ENCODE measurements at places on chromosomes 5 and 9.

DNA sequence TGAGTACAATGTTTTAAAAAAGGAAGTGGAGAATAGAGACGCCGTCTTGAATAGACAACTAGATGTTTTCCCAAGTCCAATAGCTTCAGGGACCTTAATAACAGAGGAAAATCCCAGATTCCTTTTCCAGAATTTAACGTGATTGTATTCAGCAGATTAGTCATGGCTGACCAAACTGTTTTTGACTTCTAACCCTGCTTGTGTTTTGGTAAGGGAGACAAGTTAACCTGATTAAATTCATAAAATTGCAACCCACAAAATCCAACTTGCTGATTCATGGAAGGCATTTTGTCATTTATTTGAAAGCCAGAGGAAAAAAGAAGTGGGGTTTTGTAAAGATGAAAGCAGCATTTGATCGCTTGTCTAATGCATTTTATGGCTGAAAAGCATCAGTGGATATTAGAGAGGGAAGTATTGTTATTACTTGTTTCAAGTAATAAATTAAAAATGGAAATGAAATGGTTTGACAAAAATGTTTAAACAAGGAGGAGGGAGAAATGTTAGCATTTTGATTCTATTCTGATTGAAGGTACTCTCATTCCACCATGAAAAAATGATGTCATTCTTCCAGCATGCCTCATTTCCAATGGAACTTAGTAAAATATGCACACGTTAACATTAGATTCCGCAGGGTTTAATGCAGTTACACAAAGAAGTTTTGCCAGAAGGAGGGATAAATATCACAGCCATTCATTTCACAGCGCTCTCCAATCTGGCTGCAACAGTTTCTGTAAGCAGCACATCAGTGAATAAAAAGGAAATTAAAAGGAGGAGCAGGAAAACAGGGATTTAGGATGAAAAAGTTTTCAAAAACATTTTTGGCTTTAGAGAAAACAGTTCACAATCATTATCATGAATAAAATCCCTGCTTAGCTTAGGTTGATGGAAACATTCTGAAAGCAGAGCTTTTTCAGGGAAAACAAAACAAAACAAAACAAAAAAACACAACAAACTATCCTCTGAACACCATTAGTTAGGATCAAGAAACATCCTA, 314.7 kb downstream of the PRR16 start:
- DNase-seq: no peak
- no peak overlapping the region for H3K27ac ChIP-seq
- H3K4me1 ChIP-seq: no peaks in the 10 kb centered on the region
- H3K27me3 ChIP-seq: no peaks in the 10 kb centered on the region

GRCh38 chr5:96093890-96094381, 132.3 kb upstream of the ELL2 start:
- H3K36me3 ChIP-seq: no peaks in the 10 kb centered on the region
- no peaks in the 10 kb centered on the region for H3K4me1 ChIP-seq
- no peak for DNase-seq
- H3K4me3 ChIP-seq: no peak overlapping the region
- H3K27ac ChIP-seq: no peak overlapping the region

- peak overlapping the region; percentile 65 for H3K4me3 ChIP-seq
- peaks cover 13% of the 10 kb centered on the region for H3K36me3 ChIP-seq
- peak overlapping the region; percentile 95 for H3K27ac ChIP-seq
- no peaks in the 10 kb centered on the region for H3K27me3 ChIP-seq
- DNase-seq: no peak
- peaks cover 42% of the 10 kb centered on the region for H3K4me1 ChIP-seq
These were observed 15.1 kb upstream of the PHF19 start for GRCh38 chr9:120891884-120892747.

DNA sequence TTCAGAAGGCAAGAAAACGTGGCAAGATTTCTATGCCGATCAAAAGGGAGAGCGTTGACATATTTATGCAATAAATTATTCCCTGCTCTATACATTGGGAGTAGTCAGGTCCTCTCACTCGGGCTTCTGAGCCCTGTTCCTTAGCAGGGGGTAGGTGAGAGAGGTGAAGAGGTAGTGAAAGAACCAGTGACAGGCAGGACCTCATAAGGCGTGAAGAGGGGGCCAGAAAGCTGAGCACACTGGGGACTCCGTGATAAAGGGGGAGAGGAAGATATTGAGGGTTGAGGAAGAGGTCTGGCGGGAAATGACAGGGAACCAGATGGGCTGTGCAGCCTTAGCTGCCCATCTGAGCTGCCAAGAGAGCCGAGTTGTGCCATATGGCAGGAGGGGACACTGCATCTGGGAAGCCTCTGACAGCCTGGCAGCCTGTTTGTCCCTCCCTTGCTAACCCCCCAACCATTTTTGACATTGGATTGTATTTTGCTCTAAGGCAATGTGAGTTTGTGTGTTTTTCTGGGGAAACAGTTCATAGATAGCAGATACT, 782 bp upstream of the CDC20B start:
- peak overlapping the region; percentile 86 for H3K4me3 ChIP-seq
- H3K27ac ChIP-seq: peak overlapping the region; percentile 85
- DNase-seq: no peak
- peaks cover 72% of the 10 kb centered on the region for H3K27me3 ChIP-seq
- peaks cover 3% of the 10 kb centered on the region for H3K36me3 ChIP-seq

DNA sequence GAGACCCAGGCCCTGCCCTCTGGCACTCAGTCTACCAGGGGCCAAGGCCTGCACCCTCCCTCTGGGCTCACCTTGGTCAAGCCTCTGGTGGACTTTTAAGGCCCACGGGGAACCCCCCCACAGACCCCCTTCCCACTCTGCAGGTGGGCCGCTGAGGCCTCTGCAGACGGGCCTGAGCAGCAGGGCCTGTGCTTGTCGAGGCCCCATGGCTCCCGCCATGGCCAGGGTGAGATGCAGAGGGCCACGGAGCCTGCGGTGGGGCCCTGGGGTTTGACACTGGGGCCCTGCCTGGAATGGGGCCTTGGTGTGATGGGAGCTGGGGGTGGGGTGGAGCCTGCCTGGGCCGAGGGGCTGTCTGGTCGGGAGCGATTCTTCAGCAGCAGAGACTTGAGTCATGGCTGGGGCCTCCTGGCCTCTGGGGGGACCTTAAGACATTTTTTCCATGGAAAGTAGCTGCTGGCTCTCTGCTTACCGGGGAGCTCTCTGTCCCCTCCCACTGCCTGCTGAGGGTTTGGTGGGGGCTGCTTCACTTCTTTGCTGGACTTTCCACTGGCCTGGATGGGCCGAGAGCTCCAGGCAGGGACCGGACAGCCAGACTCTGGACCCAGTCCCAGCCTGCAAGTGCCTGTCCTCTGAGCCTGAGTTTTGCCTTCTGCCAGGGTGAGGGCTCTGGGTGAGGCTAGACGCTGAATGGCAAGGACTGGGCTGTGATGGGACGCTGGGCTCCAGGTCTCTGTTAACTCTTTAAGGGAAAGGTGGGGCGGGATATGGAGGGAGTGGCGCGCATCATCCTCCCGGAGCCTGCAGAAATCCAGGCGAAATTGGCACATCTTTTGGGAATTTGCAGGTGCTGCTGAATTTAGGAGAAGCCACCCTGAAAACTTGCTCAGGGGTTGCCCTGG, 132.2 kb downstream of the RXRA start:
- H3K36me3 ChIP-seq: peaks cover 8% of the 10 kb centered on the region
- H3K27ac ChIP-seq: no peak overlapping the region
- DNase-seq: no peak
- H3K27me3 ChIP-seq: peaks cover 18% of the 10 kb centered on the region

- peaks cover 33% of the 10 kb centered on the region for H3K4me1 ChIP-seq
- no peak for DNase-seq
- H3K27ac ChIP-seq: no peak overlapping the region
- H3K27me3 ChIP-seq: peaks cover 65% of the 10 kb centered on the region
- H3K36me3 ChIP-seq: peaks cover 3% of the 10 kb centered on the region
- peak overlapping the region; percentile 43 for H3K4me3 ChIP-seq
These were observed 4.1 kb upstream of the CDC20B start for GRCh38 chr5:55177078-55177477.

GRCh38 chr9:70121818-70122436, 78.3 kb downstream of the MAMDC2 start:
- peaks cover 54% of the 10 kb centered on the region for H3K27me3 ChIP-seq
- no peaks in the 10 kb centered on the region for H3K4me1 ChIP-seq
- H3K36me3 ChIP-seq: no peaks in the 10 kb centered on the region
- no peak overlapping the region for H3K4me3 ChIP-seq
- DNase-seq: no peak

DNA sequence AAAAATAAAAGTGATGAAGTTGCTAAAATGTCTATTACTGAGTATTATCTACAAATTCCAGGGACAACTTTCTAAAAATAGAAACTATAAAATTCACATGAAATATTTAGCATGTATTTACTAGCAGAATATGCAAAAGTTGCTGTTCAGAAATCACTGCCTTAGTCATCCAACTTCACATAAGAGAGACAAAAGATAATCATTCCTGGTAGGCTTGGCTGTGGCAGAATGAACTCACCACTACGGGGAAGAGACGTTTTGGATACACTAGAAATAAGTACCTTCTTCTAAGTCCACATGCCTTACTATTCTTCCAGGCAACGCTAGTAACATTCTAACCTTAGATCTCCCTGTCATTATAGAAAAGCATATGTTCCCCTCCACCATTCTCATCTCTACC, 272.2 kb downstream of the BNC2 start:
- no peaks in the 10 kb centered on the region for H3K27me3 ChIP-seq
- H3K27ac ChIP-seq: no peak overlapping the region
- H3K4me1 ChIP-seq: no peaks in the 10 kb centered on the region
- no peaks in the 10 kb centered on the region for H3K36me3 ChIP-seq
- H3K4me3 ChIP-seq: no peak overlapping the region
- DNase-seq: no peak

DNA sequence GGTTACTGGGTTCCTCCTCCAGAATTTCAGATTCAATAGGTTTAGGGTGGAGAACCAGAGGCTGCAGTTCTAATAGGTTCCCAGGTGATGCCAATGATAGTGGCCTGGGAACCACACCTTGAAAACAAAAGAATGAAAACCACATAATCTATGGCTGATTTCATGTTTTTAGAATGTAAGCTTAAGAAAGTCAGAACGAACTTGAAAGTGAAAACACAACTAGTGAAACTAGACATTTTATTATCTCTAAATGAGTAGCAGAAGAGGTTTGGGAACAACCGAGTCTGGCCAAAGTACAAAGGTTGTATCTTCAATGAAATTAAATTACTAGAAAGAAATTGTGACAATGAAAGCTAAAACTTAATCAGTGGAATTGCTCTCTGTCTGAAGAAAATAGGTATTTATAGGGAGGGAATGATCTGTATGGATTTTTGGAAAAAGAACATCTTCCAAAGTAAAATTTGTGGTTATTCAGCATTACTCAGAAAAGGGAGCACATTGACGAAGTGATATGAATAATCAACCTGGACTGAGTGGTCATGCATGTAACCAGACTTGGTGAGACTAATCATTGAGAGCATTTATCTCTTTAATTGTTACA, 24.9 kb upstream of the CEP120 start:
- DNase-seq: no peak
- H3K27me3 ChIP-seq: no peaks in the 10 kb centered on the region
- no peaks in the 10 kb centered on the region for H3K36me3 ChIP-seq
- no peaks in the 10 kb centered on the region for H3K4me1 ChIP-seq

DNA sequence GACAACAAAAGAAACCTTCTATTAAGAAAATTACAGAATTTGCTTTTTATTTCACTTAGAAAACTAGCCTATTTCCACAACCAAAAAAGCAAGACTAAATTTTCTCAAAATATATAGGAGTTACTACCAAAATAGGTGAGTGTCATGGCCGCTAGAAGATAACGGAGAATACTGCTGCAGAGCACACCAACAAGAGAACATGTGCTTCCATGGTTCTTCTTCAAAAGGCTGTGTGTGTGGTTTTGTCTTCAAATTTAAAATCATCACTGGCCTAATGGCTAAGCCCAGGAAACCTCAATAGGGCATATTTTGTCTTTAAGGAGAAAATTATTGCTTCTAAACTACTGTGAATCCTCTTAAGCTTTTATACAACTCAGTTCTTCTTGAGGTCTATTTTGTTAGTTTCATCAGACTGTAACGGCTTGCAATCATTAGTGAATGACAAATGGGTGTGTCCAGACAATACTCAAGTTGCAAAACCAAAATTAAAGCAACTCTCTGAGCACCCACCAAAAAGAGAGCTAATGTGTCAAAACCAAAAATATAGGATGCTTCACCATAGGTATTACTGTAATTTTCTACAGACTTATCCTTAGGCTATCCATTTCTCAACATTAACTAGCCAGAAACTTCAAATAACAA, 3.3 kb downstream of the SETX start:
- H3K27me3 ChIP-seq: no peaks in the 10 kb centered on the region

- H3K4me3 ChIP-seq: no peak overlapping the region
- no peaks in the 10 kb centered on the region for H3K4me1 ChIP-seq
- no peaks in the 10 kb centered on the region for H3K27me3 ChIP-seq
- no peak for DNase-seq
- H3K36me3 ChIP-seq: no peaks in the 10 kb centered on the region
These were observed 310.5 kb downstream of the PLK2 start for GRCh38 chr5:58149345-58149744.

GRCh38 chr5:155562158-155562557, 548.6 kb downstream of the KIF4B start:
- H3K4me1 ChIP-seq: no peaks in the 10 kb centered on the region
- no peak for DNase-seq
- H3K4me3 ChIP-seq: no peak overlapping the region

GRCh38 chr5:1011741-1012312, 3.2 kb downstream of the NKD2 start:
- H3K4me3 ChIP-seq: no peak overlapping the region
- peaks cover 36% of the 10 kb centered on the region for H3K27me3 ChIP-seq
- peaks cover 4% of the 10 kb centered on the region for H3K36me3 ChIP-seq
- no peak for DNase-seq
- H3K4me1 ChIP-seq: peaks cover 6% of the 10 kb centered on the region

GRCh38 chr5:133814152-133814551, 154.3 kb downstream of the C5orf15 start:
- no peak overlapping the region for H3K4me3 ChIP-seq
- H3K36me3 ChIP-seq: no peaks in the 10 kb centered on the region
- DNase-seq: no peak
- no peak overlapping the region for H3K27ac ChIP-seq

DNA sequence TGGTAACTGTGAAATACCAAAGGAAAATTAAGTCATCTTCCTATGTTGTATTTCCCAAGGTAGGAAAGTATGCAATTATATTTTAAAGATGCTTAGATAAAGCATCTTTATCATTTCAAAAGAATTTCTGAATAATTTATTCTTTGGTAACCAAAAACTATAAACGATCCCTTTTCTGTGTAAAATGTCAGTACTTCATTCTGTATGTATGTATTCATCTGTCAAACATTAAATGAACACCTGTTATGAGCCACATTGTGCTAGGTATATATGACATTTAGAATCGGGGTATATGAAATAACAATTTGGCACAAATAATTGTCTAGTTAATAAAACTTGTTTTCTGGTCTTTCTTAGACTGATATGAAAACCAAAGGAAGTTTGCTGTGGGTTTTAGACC, 89.4 kb upstream of the DHFR start:
- H3K36me3 ChIP-seq: peaks cover 7% of the 10 kb centered on the region
- no peaks in the 10 kb centered on the region for H3K27me3 ChIP-seq
- peak overlapping the region; percentile 20 for H3K27ac ChIP-seq
- peaks cover 32% of the 10 kb centered on the region for H3K4me1 ChIP-seq
- peak overlapping the region; percentile 1 for H3K4me3 ChIP-seq

- no peak for DNase-seq
- H3K4me3 ChIP-seq: no peak overlapping the region
- H3K27ac ChIP-seq: no peak overlapping the region
- peaks cover 26% of the 10 kb centered on the region for H3K27me3 ChIP-seq
- no peaks in the 10 kb centered on the region for H3K36me3 ChIP-seq
- H3K4me1 ChIP-seq: no peaks in the 10 kb centered on the region
These were observed 364.1 kb upstream of the CCNH start for GRCh38 chr5:87776785-87777184.

GRCh38 chr5:94433397-94434163, 184.8 kb downstream of the KIAA0825 start:
- H3K4me1 ChIP-seq: no peaks in the 10 kb centered on the region
- H3K4me3 ChIP-seq: no peak overlapping the region
- H3K36me3 ChIP-seq: no peaks in the 10 kb centered on the region
- DNase-seq: no peak
- no peak overlapping the region for H3K27ac ChIP-seq

All from effector memory CD8-positive, alpha-beta T cell (primary cell).